ENCODE measurements at places on chromosomes 4 and X.

- no peak for DNase-seq
Observed at GRCh38 chr4:185773419-185773818, 38.6 kb downstream of the SORBS2 start.

DNA sequence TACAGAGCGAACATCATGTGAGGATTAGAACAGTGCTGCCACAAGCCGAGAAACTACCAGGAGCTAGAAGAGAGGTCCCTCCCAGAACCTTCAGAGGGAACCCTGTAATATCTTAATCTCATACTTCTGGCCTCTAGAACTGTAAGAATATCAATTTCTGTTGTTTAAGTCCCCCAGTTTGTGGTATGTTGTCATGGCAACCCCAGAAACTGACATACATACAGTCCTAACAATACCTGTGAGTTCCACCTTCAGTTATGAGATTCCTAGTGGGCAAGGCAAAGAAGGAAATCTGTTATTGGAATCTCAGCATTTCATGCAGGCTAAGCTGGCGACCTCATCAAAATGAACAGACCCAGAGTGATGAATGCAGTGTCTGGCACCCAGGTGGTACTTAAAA is 42.5 kb downstream of the ZBTB49 start:
- DNase-seq, result no peak

GRCh38 chr4:84502955-84503373 is 3.9 kb upstream of the NKX6-1 start:
- DNase-seq, result no peak

- no peak for DNase-seq
Observed at GRCh38 chr4:48261281-48261680, 8.4 kb downstream of the TEC start.

- DNase-seq, result peak; percentile 3
Observed at GRCh38 chr4:157300701-157301100, 80.2 kb downstream of the GRIA2 start.

Measured in NCI-H774 (cell line).